ENCODE measurements at places on chromosomes 16 and 17. TPM values are rescaled to one million over a fixed set of nuclear protein-coding genes. Genes with fewer than 3 reads are reported as not detected.

OR1A1 gene
- total RNA-seq = not detected

GPR142 gene
- total RNA-seq = not detected

ABHD15 gene
- total RNA-seq = 38.0 TPM

MYH11 gene
- total RNA-seq = 1,914 TPM

KCNJ12 gene
- total RNA-seq = 2.4 TPM

SDK2 gene
- total RNA-seq = 3.4 TPM

NOTUM gene
- not detected for total RNA-seq

PIPOX gene
- total RNA-seq = 1.6 TPM

TMEM208 gene
- total RNA-seq = 50.2 TPM

PRSS8 gene
- 292 TPM for total RNA-seq

ADGRG3 gene
- not detected for total RNA-seq

MGAT5B gene
- not detected for total RNA-seq

KRT24 gene
- total RNA-seq = not detected
